Central memory CD4-positive, alpha-beta T cell (primary cell): ENCODE measurements at places on chromosomes 16 and 17.

GRCh38 chr16:1770328-1771187 lies 785 bp downstream of the NME3 start:
- peak; percentile 40 for DNase-seq

GRCh38 chr17:68328676-68329075 lies 37.4 kb downstream of the ARSG start:
- no peak for DNase-seq

DNA sequence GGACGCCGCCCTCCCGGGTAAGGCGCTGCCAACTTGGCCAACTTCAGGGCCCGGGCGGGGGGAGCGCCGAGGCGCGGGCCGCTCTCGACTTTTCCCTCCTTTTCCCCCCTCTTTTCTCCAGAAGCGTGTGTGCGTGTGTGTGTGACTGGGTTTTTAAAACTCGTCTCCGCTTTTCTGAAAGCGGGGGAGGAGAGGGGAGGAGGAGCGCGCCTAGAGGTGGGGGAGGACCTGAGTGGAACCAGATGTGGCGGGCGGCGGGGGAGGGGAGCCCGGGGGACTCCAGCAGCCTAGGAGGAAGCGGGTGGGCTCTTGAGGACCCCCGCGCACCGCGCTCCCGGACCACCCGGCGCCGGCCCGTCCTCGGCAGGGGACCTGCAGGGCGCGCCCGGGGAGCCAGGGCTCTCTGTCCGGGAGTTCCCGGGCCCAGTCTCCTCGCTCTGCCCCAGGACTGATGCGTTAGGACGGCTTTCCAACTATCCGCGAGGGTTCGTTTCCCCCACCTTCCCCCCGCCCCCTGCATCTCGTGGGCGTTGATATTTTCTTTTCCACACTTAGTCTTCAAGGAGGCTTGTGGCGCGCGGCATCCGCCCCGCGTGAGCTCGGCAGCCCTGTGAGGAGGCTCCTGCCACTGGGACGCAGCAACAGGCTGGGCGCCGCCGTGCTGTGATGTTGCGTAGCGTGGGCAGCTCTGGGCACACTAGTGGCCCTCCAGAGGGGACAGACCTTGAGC lies 599 bp downstream of the MRC2 start:
- DNase-seq: no peak

DNA sequence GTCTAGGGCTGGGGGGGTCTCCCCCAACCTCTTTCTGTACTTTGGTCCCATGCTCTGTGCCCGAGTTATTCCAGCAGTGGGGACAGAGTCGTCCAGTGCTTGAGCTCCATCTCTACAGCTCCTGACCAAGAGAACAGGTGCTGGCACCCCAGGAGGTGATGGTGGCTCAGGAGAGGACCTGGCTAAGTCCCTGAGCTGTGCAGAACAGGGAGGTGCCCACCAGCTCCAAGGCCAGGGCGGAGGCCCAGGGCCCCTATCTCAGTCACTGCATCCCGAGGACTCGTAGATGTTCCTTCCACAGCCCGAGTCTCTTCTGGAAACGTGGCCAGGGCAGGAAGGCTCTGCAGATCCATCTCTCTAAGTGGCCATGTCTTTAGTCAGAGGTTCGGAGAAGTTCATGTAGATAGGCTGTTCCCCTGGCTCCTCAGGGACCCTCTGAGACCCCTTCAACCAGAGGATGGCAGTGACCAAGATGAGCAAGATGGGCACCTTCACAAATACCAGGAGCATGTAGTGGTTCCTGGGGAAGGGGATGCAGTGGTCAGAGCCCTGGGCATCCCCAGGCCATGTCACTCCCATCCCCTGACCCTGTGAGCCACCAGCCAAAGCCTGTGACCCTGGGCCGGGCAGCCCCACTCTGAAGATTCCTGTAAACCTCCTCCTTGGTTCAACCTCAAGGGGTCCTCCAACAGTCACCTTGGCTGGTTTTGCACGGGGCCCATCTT lies 8.7 kb downstream of the CD300LB start:
- DNase-seq: no peak

DNA sequence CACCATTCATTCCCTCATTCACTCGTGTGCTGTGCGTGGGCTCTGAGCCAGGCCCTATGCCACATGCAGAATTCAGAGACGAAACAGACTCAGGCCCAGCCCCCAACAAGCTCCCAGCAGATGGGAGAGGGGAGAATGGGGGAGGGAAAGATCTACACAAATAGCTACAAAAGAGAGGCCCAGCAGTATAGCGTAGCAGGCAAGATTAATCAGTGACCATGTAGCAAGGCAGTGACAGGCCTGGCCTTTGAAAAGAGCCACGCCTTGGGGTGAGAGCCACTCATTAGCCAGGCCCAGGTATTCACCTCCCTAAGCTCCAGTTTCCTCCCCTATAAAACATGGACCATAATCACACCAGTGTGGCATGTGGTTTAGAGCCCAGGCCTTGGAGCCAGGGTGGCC lies 16.4 kb upstream of the KRT19 start:
- DNase-seq: no peak
